ENCODE measurements at places on chromosomes 7 and 10.
A peak's percentile ranks its signal among the peaks of the same experiment; 100 is the strongest.

- DNase-seq, result peak; percentile 23
These were observed 420 bp upstream of the KLHL7 start for GRCh38 chr7:23105086-23105643.

DNA sequence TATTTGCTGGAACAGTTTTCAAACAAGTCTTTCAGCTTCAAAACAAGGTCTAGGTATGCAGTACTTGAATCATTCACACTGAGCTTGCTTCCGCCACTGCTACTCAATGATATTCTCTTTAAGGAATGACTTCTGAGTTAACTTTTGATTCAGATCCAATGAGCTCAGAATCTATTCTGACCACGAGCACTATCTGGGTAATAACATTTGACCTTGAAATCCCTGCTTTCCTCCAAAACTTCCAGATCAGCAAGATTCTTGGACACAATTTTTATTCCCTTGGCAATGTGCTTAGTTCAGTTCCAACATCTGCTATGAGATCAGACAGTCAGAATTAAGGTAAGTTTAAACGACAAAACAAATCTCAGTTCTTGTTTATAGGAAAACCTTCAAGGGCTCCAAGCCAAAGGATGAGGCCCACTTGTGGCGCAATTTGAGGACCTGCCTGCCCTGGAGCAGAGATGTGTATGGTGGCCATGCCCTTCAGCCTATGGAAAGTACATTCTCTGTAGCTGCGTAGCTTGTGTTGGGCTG is 87.2 kb downstream of the RNF216 start:
- DNase-seq, result no peak

- no peak for DNase-seq
These were observed 7.1 kb downstream of the COBL start for GRCh38 chr7:51309361-51310130.

GRCh38 chr10:6337382-6337781 is 134.7 kb downstream of the PFKFB3 start:
- no peak for DNase-seq

DNA sequence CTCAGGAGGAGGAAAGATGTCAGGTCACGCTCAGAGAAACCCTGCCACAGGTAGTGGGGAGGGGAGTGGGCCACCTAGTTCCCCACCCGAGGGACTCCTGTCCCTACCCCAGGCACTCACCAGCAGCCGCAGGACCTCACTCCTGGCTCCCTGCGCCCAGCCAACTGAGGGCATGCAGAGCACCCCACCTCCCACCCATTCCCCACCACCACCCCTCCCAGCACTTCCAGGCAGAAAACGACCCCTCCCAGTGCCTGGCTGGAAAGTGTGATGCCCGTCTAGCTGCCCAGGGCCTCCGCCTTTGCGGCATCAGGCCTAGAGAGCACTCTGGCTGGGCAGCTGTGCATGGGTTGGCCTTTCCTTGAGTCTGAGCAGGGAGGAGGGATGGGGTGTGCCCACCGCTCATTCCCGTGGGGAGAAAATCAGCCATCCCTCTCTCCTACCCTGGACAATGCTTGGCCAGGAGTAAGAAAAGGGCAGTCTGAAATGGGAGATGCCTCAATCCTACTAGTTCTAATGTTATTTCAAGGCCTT is 1.3 kb downstream of the C10orf105 start:
- DNase-seq, result no peak

- DNase-seq, result no peak
These were observed 175.6 kb downstream of the HDAC9 start for GRCh38 chr7:18671176-18671575.

DNA sequence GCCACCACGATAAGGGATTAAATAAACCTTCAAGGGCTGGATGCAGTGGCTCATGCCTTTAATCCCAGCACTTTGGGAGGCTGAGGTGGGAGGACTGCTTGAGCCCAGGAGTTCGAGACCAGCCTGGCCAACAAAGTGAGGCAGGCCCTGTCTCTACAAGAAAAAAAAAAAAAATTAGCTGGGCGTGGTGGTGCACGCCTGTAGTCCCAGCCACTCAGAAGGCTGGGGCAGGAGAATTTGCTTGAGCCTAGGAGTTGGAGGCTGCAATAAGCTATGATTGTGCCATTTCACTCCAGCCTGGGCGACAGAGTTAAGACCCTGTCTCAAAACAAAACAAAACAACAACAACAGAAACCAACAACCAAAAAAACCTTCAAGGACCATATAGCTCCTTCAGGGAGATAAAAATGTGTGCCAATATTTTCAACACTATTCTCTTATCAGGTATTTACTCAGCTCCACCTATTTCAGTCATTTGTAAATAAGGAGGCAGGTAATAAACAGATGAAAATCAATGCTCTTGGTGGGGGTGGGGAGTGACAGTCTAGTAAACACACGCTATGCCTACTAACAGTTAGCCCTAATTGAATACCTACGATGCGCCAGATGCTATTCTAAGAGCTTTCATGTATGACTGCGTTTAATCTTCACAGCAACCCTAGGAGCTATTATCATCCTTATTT is 13.2 kb downstream of the BAIAP2L1 start:
- no peak for DNase-seq

- DNase-seq, result no peak
These were observed 171.6 kb upstream of the SVIL start for GRCh38 chr10:29806350-29806788.

DNA sequence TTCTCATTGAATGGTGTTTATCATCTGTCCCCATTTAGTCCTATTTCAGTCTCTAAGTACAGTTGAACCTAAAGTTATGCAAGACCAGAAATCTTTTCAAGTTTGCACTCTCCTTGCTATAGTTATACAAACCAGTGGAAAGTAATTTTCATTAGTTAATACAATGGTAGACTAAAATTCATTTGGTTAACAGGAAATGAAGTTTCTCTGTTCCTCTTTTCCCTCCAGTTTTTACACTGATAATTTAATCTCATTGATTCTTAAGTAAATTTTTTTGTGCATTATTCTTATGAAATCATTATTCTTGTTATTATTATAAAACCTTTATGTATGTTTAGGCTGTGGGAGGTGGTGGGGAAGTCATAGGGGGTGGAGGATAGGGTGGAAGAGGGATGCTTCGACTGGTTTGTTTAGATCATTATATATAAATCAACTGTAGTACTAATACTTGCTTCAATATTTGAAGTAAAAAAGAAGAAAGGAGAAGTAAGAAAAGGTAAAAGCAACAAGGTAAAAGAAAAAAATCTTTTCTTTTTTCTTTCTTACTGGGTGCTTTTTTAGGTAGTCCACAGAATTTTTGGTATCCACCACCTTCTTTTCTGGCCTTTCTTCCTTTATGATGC is 104.1 kb downstream of the GPR85 start:
- no peak for DNase-seq

- DNase-seq, result peak; percentile 24
These were observed 29.7 kb upstream of the SEC61G start for GRCh38 chr7:54788664-54789063.

DNA sequence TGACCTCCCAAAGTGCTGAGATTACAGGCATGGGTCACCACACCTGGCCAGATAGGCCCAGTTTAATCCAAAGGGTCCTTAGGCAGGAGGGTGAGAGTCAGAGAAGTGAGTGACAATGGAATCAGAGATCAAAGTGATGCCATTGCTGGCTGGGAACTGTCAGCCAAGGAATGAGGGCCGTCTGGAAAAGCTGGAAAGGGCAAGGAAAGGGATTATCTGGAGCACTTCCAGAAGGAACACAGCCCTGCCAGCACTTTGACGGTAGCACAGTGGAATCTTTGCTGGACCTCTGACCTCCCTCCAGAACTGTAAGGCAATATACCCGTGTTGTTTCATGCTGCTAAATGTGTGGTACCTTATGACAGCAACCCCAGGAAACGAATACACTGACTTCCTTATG is 11.3 kb upstream of the TAS2R40 start:
- DNase-seq, result no peak

- no peak for DNase-seq
These were observed 23.2 kb upstream of the ICA1 start for GRCh38 chr7:8285155-8285554.

GRCh38 chr7:48154792-48155413 is 16.4 kb upstream of the ABCA13 start:
- peak; percentile 57 for DNase-seq

GRCh38 chr10:125128397-125129075 is 31.8 kb downstream of the CTBP2 start:
- no peak for DNase-seq

DNA sequence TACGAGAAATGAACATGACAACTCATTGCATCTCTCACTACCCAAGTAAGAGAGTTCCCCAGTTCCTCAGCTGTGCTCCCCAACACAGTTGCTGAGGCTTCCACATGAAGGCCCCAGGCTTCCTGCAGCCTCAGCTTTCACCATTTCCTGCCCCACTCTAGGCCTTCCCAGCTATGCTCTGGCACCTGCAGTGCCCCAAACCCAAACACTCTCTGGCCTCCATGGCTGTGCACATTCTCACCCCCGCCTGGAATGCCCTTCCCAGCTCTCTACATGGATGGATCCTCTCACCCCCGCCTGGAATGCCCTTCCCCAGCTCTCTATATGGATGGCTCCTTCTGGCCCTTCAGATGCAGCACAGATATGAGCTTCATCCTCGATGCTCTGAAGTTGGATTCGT is 61.3 kb downstream of the KIAA1549 start:
- no peak for DNase-seq

GRCh38 chr7:38296059-38296857 is 22.8 kb upstream of the TARP start:
- DNase-seq, result no peak

Data from activated CD8-positive, alpha-beta T cell treated with anti-CD3 and anti-CD28 coated beads, Interleukin-2, amount 10 ng/mL, durations not matched to agents 7 days and 5 days (primary cell).